ENCODE measurements at places on chromosomes 16 and 17.

GRCh38 chr17:62139141-62139540 is 74.1 kb upstream of the MED13 start:
- no peak for DNase-seq

DNA sequence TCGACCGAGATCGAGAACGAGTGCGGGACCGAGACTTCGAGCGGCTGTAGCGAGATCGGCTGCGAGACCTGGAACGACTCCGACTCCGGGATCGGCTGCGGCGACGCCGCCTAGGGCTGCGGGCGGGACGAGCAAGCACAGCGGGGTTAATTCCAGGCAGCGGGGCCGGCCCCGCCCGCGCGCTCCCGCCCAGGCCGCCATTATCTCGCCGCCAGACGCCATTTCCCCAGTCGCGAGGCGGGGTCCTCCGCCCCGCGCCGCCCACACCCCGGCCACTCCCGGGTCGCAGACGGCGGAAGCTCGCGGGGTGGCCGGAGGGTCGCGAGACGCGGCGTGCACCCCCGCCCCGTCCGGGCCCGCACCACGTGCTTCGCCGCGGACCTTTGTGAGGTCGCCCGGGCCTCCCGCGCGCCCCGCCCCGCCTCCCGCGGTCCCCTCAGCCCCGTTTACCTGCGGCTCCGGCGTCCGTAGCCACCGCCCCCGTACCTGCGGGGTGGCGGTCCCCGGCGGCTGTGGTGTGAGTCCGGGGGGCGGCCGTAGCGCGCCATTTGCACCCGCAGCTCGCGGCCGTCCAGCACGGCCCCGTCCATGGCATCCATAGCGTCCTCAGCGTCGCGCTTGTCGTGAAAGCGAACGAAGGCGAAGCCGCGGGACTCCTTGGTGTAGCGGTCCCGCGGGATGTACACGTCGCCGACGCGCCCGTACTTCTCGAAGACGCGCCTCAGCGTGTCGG is 616 bp downstream of the SRSF2 start:
- DNase-seq = peak; percentile 87

GRCh38 chr17:78196716-78197115 is 9.6 kb downstream of the AFMID start:
- DNase-seq = peak; percentile 19

DNA sequence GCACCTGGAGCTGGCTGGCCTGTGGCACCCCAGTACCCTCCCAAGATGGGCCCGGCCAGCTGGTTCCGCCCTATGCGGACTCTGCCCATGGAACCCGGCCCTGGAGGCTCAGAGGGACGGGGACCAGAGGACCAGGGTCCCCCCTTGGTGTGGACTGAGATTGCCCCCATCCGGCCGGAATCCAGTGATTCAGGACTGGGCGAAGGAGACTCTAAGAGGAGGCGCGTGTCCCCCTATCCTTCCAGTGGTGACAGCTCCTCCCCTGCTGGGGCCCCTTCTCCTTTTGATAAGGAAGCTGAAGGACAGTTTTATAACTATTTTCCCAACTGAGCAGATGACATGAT is 12.0 kb downstream of the TBX21 start:
- no peak for DNase-seq

DNA sequence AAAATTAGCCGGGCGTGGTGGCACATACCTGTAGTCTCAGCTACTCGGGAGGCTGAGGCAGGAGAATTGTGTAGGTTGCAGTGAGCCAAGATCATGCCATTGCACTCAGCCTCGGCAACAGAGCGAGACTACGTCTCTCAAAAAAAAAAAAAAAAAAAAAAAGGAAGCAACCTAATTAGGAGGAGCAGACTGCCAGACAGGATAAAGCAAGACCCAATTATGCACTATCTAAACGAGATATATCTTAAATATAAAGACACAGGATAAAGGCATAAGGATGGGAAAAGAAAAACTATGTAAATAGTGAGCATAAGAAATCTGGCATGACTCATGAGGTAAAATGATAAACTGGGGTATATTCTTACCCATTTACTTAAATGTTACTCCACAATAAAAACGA is 4.9 kb downstream of the TXNDC11 start:
- no peak for DNase-seq

GRCh38 chr17:75588596-75589011 is 1.0 kb downstream of the MYO15B start:
- DNase-seq = no peak

DNA sequence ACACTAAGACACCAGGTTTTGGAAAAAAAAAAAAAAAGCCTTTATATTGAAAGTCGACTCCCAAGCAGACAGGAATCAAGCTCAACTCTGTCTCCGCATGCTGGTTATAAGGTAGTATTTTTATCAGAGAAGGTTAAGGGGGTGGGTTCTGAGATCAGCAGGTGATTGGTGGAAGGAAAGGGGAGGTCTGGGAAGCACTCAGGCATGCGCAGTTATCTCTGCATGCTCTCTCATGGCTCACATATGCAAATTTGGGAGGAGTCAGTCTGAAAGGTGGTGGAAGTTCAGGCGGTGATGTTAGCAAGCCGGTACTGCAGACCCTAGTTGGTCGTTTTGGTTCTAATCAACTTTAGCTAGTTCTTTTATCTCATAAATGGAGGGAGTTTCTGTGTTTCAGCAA is 357.6 kb upstream of the C16orf82 start:
- DNase-seq = no peak

GRCh38 chr16:11880007-11880406 is 28.7 kb upstream of the RSL1D1 start:
- DNase-seq = no peak

DNA sequence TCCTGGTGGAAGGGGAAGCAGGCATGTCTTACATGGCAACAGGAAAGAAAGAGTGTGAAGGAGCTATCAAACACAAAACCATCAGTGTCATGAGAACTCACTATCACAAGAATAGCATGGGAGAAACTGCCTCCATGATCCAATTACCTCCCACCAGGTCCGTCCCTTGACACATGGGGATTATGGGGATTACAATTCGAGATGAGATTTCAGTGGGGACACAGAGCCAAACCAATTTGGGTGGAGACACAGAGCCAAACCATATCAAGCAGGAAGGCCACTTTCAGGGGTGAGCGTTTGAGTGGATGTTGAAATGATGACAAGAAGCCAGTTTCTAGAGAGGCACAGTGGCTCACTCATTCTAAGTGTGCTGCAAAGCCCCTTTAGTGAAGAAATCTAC is 143.8 kb downstream of the CPPED1 start:
- no peak for DNase-seq

- DNase-seq = peak; percentile 70
These were observed 14.5 kb upstream of the VWA3A start for GRCh38 chr16:22077700-22078313.

DNA sequence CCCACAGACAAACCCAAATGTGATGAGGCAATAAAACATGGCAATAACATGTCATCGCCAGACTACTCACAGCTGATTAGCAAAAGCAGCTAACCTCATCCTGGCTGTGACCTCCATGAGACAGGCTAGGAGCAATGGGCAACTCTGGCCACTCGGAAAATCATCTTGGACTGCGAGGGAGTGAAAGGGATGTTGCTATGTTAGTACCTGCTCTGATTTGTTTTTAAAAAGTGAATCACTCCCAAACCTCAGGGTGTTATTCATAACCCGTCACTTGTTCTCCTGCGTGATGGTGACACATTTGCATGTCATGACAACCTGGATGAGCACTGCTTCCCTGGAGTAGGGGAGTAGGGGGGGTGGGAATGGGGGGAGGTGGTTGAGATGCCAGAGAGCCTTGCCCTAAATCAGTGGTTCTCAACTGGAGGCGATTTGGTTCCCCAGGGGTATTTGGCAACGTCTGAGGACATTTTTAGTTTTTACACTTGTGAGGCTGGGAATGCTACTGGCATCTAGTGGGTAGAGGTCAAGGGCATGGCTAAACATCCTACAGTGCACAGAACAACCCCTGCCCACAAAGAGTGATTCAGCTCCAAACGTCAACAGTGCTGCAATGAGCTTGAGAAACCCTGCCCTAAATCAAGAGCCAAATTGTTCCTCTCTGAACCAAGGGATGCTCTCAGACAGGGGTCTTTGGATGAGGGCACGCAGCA is 241.7 kb downstream of the SOX9 start:
- no peak for DNase-seq

DNA sequence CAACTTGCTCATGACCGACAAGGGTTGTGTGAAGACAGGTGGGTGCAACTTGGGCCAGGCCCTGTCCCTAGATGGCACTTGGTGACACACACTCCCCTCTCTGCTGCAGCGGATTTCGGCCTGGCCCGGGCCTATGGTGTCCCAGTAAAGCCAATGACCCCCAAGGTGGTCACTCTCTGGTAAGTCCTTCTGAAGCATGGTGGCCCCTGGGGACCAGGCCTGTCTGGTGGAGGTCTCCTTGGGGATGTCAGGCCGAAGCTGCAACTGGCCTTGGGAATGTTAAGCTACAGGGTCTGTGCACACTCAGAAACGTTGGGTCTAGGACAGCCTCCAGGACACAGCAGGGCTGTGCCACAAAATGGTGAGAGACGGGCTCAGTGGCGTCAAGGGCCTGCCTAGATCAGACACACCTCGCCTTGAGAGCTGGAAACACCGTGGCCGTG is 6.8 kb downstream of the CDK10 start:
- no peak for DNase-seq

DNA sequence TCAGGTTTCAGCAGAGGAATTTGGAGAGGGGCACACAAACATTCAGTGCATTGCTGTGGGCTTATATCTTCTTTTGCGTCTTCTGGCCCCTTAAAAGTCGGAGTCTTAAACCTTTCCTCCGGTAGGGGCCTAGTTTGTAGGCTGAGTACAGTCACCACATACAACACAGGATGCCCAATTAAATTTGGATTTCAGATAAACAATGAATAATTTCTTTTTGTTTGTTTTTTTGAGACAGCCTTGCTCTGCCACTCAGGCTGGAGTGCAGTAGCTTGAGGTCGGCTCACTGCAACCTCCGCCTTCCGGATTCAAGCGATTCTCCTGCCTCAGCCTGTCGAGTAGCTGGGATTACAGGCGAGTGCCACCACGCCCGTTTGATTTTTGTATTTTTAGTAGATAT is 26.7 kb upstream of the ADORA2B start:
- no peak for DNase-seq

DNA sequence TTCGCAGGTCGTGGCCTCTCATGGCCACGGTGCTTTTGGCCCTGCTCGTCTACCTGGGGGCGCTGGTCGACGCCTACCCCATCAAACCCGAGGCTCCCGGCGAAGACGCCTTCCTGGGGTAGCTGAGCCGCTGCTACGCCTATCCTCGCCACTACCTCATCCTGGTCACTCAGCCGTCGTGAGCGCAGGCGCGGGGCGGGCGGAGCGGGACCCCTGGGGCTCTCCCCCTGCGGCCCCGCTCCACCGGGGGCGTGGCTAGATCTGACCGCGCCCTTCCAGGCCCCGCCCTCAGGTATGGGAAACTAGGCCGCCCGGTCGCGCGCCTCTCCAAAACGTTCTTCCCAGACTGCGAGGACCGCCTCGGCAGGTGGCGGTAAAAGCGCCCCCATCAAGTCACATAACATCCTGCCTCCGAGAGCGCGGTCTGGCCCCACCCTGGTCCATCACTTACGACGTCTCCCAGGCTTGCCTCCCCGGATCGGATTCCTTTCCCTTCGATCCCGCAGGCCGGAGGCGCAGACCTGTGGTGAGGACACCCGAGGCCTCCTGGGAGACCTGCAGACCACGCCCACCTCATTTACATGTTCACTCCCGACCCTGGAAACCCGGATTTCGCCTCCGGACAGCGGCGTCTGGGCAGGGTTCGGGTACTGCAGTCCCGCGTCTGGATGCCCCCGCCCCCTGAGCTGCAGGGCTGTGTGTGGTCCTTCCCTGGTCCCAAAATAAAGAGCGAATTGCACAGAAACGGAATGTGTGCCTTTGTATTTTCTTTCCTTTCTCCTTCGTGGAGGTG is 91.5 kb upstream of the TMEM97 start:
- DNase-seq = no peak

GRCh38 chr17:75346906-75347305 is 57.7 kb upstream of the SLC25A19 start:
- DNase-seq = no peak

DNA sequence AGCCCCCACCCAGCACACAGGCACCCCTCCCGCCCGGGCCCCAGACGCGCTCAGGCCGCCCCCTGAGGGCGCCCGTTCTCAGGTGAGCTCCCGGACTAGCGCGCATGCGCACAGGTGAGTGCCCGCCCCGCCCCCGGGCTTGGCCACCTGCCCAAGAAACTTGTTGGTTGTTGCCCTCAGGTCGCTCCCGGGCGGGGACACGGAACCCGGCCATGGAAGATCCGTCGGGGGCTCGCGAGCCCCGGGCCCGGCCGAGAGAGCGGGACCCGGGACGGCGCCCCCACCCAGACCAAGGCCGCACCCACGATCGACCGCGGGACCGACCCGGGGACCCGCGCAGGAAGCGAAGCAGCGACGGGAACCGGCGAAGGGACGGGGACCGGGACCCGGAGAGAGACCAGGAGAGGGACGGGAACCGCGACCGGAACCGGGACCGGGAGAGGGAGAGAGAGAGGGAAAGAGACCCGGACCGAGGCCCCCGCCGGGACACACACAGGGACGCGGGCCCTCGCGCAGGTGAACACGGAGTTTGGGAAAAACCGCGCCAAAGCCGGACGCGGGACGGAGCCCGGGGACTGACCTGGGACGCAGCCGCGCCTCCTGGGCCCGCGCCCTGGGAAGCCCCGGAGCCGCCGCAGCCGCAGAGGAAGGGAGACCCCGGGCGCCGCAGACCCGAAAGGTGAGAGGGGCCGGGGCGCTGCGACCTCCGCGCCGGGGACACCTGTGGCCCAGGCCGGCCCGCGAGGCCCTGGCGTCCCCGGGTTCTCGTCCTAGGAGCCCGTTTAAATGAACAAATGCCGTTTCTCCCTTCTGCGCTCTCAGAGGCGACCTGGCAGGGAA is at the start of gene MARVELD3:
Gene MARVELD3, plus strand, starts transcription at position 167 of the 840 bp plus-strand sequence. Its CDS starts 46 bp downstream, at position 213.
- DNase-seq = peak; percentile 55

DNA sequence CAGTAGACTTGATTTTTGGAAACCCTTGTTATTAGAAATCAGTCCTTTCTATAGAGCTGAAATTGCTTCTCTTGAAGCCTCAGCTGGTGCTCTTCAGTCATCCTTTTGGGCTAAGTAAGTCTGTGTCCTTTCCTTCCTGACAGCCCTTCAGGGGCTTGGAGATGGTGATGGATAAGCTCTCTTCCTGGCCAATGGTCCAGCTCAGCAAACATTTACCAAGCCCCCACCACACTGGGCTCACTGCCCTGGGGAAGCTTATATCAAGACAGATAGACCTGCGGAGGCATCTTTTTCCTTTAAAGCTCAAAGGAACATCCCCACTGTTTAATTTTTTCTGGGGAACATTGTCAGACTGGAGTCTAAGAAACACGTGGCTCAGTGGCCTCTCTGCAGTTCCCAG is 139.6 kb downstream of the HAPSTR1 start:
- DNase-seq = no peak

Measured in D341Med (cell line).